Stimulated activated CD8-positive, alpha-beta memory T cell treated with anti-CD3 and anti-CD28 coated beads, Interleukin-4, amount 100 ng/mL, for 1 hour (primary cell): ENCODE measurements at places on chromosomes 11 and 22.

DNA sequence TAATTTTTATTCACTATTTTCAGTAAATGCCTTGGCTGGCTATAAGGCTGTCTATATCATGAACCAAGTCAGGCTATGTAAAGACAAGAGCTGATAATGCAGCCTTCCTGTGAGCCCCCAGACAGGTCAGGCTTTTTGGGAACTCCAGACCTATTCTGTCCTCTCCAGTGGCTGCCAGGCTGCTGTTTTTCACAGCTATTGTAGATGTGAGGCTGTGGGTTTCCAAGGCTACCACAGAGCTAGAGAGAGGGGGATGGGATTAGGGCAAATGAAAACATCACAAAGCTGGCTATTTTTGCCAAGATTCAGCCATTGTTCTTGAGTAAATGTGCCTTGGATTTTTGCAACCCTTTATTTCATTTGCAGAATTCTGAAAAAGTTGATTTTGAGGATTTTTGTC, 55.7 kb upstream of the SORL1-AS1 start:
- no peak for DNase-seq

- no peak for DNase-seq
These were observed 32.4 kb downstream of the EIF3F start for GRCh38 chr11:8019314-8020243.

DNA sequence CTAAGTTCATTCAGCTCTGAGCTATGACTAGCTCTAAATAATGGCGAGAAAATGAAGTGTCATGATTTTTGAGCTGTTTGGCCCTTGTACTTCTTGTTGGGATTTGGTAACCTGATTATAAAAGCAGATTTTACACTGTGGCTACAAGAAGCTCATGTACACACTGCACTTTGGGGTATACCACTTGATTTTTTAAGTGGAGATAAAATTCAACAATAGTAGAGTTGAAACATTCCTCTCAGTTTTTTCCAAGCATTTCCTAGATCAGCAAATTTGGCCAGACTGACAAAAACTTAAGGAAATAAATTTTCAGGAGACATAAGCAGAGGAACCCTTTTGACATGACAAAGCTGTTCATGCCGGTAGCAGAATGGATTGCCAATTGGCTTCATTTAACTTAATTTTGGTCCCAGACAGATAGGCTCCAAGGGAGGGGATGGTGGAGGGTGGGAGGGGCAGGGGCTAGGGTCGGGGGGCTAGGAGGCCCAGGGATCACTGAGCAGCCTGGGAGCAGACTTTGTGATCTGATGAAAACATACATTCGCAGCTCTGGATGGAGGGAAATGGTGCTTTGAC, 575.9 kb downstream of the METTL15 start:
- DNase-seq = no peak

DNA sequence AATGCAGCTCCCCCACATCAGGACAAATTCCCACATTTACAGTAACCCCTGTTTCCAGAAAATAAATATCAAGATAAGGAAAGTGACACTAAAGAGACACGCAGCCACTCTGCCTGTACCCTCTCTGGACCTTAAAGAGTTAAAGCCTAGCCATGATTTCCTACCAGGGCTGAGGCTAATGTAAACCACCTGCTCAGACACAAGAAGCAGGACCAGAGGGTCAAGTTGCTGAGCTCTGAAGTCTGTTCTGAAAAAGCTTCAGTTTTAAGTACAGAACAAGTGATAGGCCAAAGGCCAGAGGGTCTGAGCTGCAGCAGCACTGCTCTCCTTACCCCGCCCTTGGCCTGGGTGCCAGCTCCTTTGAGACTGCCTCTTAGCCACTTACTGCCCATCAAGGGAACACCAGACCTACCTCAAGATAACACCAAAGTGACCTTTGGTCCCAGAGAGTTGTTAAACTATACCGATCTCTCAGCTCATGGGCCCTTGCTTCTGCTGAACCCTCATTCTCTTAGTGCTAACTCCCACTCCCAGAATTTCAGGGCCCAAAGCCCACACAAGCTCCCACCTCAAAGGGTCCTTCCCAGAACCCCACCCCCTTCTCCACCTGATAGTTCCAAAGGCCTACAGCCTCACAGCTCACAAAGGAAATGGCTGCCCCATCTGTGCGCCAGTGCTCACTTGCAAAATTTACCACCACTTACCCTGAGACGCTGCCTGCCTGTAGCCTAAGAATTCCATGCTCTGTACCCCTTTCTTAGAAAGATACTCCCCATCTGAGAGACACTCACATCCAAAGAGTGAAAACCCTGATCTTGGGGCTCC, 40.5 kb downstream of the IL18BP start:
- no peak for DNase-seq

DNA sequence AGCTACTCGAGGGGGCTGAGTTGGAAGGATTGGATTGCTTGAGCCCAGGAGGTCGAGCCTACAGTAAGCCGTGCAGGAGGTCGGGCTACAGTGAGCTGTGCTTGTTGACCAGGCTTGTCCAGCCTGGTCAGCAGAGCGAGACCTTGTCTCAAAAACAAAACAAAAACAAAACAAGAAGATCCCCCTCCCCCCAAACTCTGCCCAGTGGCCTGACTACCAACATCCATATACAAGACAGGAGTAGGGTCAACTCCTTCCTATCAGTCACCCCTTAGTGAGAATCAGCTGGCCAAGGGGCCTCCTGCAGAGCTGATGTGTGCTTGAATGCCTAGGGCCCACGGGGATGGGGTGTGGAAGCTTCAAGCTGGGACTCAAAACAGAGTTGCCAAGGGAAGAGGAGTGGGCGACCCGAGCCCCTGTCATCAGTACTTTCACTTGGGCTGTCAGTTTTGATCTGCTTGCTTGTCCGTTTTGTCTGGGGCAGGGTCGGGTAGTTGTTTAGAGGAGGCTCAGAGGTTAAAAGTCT, 942 bp upstream of the TSPAN18 start:
- no peak for DNase-seq

DNA sequence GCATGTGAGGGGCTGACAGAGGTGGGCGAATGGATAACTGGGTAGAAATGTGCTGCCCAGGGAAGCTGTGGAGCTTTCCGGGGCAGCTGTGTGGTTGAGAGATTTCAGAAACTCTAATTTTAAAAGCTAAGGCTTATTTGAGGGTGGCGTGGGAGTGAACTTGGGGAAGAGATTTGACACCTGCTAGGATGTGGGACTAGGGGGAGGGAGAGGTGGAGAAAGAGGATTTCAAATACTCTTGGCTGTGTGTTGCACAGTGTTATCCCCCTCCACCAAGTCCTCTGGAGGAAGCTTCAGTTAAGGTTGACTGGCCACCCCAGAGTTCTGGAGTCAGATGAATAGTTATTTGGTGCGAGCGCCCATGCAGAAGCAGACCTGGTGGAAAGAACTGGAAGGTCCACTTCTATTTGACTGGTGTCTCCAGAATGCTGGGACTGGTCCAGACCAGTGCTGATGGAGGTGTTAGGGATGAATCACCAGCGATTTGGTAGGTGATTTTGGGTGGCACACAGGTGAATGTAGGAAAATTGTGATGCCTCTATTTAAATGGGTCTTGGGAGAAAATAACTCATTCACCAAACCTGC, 72.8 kb upstream of the ALX4 start:
- DNase-seq = no peak
